IPS DF 19.7 (cell line): ENCODE measurements at places on chromosomes 16 and 17.

DNA sequence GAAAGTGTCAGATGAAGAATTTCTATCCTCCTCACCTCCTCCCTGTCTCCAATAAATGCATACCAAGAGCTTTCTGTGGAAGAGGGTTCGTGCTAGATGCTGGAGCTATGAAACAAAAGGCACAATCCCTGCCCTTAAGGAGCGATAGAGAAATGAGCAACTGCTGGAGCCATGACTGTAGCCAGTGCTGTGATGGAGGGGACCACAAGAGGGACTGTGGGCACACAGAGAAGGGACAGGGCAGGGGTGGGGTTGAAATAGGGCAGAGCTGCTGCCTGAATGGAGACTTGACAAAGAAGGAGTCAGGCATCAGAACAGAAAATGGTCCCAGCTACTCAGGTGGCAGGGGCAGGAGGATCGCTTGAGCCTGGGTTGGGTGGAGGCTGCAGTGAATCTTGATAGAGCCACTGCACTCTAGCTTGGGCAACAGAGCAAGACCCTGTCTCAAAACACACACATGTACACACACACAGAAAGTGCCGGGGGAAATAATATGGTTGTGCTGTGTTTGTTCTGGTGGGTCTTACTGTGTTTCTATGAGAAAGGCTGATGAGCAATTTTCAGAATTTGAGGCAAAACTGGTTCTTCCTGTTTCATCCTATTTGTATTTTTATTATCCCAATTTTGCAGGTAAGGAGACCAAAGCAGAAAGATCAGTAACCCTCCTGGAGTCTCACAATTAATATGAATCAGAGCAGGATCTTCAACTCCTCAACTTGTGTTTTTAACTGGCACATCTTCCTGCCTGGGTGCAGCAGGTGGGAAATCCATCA is 16.5 kb downstream of the TMEM98 start:
- DNase-seq, result no peak

- DNase-seq, result no peak
These were observed 35.0 kb downstream of the DEF8 start for GRCh38 chr16:89983536-89983935.

- no peak for DNase-seq
These were observed 3.8 kb downstream of the LITAFD start for GRCh38 chr16:8885674-8886592.

DNA sequence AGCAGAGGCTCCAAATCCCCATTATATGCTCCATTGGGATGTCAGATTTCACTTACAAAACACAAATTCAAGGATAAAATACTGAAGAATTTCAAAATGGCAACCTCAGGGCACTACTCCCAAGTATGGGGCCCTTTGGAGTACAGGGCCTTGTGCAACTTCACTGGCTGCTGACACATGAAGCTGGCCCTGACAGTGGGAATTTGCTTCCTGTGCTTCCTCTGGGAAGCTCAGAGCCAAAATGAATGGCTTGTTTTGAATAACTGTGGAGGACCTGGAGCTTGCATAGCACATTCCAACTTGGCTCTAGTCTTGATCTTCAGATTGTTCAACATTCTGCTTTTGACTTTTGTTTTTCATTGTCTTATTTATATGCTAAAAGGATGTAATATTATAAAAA is 52.3 kb upstream of the HNF1B start:
- DNase-seq, result no peak

- DNase-seq, result no peak
These were observed 668 bp downstream of the USP36 start for GRCh38 chr17:78839762-78840529.

DNA sequence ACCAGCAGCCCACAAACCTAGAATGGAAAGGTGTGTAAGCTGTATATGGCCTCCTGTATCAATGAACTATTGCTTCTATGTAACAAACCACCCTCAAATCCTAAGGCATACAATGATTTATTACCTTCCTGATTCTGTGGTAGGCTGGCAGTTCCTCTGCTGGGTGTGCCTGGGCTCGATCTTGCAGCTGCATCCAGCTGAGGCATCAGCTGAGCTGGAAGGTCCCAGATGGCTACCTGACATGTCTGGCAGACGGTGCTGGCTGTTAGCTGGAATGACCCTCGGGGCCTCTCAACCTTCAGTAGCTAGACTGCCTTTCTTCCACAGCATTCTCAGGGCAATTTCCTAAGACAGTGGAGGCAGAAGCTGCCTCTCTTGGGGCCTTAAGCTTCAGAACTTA is 152.7 kb downstream of the RAB11FIP4 start:
- DNase-seq, result no peak

DNA sequence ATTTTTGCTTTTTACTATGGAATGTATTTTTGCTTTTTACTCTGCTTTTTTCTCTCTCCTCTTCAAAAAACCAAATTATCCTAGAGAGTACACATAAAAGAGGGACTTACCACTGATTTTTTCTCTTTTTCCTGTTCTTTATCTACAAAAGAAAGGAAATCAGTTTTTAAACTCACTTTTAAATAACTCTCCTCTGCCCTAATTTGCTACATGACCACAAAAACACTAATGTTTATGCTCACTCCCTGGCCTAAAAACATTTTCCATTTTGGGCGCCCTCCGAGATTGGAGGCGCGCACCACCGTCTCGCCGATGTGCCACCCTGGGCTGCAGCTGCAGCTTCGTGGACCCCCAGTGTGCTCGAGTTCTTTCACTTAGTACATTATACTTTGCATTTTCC is 1.1 kb downstream of the TK2 start:
- no peak for DNase-seq

DNA sequence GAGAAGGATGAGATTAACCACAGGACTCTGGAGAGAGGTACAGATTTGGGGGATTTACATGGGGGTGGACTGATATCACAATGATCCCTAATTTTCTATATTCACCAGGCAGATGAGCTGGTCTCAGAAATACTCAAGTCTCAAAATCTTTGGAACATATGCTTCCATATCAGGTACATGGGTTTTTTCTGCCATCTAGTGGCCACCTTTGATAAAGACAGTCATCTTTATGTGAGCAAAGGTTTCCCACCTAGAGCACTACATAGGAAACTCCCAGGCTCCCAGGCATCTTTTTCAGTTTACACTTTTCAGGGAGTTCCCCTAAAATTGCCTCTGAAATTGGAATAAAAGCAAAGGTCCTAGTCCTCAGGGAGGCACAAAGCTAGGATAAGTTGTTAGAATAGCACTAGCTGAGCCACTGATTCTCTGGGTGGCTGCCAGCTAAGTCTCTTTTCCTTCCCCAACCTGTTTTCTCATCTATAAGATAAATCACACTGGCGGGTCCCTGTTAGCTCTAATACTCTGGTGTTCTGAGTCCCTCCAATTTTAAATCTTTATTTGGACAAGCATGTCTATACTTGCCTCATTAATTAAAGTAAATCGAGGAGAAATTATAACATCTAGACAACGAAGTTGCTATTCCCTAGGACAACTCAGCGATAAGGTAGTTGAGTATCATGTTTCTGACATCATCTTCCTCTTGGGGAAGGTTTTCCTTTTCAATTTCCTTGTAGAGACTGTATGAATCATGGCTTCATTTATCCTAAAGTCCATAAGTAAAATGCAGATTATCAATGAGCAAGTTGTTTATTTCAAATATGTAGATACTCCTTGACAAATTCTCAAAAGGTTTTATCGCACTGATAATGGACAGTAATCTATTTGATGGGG is 19.0 kb upstream of the MON1B start:
- DNase-seq, result no peak

DNA sequence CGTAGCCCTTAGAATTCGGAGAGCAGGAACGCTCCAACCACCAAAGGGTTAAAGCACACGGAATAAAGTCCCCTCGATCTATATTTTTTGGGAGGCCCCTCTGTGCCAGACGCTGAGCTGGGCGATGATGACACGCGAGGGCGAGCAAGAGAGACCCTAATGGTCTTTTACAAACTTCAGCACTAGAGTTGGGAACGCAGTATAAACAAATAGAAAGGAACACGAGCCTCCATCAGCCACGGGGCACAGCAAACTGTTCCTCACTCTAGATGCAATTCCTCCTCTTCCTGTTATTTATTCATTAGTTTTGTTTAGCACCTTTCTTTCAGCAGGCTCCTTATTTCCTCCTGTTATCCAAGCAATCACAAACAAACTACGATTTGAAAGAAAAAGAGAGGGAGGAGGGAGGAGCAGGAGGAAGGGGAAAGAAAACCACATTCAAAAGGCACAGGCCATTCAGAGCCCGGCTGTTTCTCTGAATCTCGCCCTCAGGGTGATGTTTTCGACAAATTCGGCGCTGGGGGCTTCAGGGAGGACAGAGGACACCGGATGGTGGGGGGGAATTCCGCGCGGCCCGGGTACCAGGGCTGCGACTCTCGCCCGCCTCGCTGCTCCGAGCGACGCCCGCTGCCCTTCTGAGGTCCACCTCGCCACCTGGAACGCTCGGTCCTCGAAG is 1.6 kb downstream of the TOX3 start:
- DNase-seq, result no peak

- no peak for DNase-seq
These were observed 184.7 kb downstream of the C16orf95 start for GRCh38 chr16:87132361-87133014.

- no peak for DNase-seq
These were observed 62.0 kb upstream of the TEKT3 start for GRCh38 chr17:15403276-15403939.

DNA sequence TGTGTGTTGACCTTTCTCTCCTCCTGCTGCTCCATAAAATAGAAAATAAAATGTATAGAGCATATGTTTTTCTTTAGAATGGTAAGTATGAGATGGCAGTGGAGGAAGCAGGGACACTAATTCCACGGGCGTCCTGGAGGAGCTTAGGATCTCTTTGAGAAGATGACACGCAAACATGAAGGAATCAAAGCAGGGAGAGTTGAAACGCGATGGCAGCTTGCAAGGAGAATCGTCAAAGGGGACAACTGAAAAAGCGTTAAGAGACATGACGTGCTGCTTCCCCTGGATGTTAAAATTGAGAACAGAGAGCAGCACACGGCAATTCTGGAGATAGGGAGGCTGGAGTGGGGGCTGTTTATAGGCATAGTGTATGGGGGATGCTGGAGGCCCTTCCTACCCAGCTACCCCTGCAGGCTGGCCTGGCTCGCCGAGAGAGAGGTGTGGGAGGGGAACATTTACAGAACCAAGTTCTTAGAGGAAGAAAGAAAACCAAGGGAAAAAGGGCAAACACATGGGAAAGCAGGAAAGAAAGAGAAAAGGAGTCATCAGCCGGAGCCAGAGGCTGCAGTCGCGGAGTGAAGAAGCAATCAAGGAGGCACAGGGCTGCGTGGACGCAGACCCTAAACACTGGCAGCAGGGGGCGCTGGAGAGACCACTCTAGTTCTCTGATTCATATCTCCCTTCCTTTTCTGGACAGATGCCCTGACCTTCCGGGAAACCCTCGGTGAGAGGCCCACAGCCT is 55.8 kb downstream of the MYH13 start:
- no peak for DNase-seq

DNA sequence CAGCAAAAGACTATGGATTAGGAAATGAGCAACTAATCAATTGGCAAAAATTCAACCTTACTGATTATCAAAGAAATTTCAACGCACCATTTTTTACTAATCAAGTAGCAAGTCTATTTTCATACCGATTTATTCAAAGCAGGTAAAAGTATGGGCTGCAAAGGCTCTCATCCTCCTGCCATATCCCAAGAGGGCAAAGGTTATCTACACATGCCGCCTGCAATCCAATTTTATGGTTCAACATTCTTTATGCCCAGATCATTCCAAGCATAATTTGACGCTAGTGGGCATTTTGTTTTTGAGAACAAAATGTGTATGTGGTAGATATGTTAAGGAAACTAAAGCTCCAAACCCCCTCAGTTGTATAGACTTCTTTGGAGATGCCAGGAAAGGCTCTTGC is 270.6 kb downstream of the MAF start:
- DNase-seq, result no peak

GRCh38 chr17:80152081-80152702 is 5.3 kb upstream of the EIF4A3 start:
- DNase-seq, result no peak

DNA sequence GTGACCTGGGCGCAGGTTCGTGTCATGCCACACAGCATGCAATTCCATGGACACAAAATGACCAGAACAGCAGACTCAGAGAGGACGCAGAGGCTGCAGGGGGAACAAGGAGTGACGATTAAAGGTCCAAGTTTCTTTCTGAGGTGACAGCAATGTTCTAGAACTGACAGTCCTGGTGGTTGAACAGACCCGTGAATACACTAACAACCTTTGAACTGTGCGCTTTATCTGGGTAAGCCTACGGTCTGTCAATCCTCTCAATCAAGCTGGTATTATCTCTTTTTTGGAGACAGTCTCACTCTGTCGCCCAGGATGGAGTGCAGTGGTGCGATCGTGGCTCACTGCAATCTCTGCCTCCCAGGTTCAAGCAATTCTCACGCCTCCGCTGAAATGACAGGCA is 134.1 kb downstream of the ZNF778 start:
- no peak for DNase-seq

GRCh38 chr17:17215575-17215974 is 9.4 kb upstream of the PLD6 start:
- DNase-seq, result no peak

- no peak for DNase-seq
These were observed 1.8 kb upstream of the ALG1 start for GRCh38 chr16:5069854-5070253.

DNA sequence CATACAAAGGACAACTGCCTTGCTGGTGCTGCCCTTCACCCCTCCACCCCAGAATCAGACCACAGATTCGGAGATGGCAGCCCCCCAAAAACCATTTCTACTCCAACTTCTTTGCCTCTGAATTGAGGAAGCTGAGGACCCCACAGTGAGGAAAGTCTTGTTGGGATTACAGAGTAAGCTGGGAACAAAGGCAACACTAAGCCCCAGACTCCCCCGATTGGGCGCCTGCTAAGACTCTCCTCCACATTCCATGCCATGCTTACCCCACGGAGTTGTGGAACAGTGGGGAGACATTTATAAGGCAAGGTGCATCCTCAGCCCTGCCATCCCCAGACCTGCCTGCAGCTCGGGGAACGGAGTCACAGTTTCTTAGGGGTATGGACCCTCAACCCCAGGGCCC is 1.9 kb downstream of the GIT1 start:
- no peak for DNase-seq

DNA sequence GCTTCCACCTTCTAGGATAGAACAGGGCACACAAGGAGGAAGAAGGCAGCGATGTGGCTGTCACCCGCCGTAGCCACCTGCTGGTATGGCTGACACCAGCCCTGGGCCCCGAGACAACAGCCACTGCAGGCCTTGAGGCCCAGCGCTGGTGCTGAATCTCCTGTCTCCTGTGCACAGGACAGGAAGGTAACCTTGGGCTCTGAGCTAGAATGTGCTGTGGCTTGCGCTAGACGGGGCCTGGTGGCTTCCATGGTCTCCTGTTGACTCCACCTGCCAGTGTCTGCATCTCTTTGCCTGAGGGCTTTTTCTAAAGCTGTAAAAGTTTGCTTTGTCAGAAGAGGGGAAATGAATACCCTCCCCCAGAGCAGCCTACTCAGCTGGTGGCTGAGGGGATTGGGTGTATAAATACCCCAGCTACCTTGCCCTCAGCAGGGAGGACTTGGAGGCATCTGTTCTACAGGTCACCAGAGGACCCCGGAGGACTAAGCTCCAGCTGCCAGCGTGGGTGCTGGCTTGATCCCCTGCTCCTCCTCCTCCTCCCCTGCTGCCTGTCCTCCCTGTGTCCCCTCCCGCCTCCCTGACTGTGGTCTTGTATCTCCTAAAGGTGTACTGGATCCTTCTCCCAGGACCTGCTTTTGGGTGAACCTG is 76.1 kb upstream of the SDK2 start:
- no peak for DNase-seq

GRCh38 chr16:76241755-76242154 is 35.4 kb upstream of the CNTNAP4 start:
- DNase-seq, result no peak
